NCI-H526 treated with DMSO at 0.1 percent for 48 hours (cell line): ENCODE measurements at places on chromosomes 4 and X.

- no peak for DNase-seq
These were observed 9.5 kb upstream of the GATA1 start for GRCh38 chrX:48776818-48777439.

GRCh38 chrX:39853417-39854030 is 244.2 kb downstream of the BCOR start:
- DNase-seq: no peak

GRCh38 chr4:1203026-1203616 is 30.7 kb upstream of the SPON2 start:
- no peak for DNase-seq

DNA sequence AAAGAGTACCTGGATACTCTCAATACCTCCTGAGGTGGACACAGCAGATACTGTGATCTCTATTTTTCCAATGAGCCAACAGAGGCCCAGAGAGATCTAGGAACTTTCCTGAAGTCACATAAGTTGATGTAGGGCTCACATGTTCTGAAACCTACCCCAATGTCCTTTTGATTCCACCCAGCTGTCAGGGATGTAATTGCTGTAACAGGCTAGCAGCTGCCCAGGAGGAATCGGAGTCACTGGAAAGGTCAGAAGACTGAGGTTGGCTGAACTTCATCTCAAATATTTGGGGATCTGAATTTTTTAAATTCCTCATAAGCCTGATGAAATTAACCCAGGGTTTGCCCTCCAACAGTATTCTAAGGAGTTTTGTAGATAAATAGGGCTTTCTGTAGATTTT is 52.5 kb upstream of the PROM1 start:
- no peak for DNase-seq

GRCh38 chr4:38106311-38106710 is 146.1 kb downstream of the PTTG2 start:
- DNase-seq: no peak

- DNase-seq: no peak
These were observed 172.6 kb upstream of the PSAPL1 start for GRCh38 chr4:7607156-7607910.
